ENCODE measurements at places on chromosomes 6 and 20.

GRCh38 chr6:134287859-134288537, 29.9 kb downstream of the SGK1 start:
- DNase-seq = peak; percentile 67

- no peak for DNase-seq
Measured at GRCh38 chr6:36445621-36446020, 2.8 kb downstream of the KCTD20 start.

DNA sequence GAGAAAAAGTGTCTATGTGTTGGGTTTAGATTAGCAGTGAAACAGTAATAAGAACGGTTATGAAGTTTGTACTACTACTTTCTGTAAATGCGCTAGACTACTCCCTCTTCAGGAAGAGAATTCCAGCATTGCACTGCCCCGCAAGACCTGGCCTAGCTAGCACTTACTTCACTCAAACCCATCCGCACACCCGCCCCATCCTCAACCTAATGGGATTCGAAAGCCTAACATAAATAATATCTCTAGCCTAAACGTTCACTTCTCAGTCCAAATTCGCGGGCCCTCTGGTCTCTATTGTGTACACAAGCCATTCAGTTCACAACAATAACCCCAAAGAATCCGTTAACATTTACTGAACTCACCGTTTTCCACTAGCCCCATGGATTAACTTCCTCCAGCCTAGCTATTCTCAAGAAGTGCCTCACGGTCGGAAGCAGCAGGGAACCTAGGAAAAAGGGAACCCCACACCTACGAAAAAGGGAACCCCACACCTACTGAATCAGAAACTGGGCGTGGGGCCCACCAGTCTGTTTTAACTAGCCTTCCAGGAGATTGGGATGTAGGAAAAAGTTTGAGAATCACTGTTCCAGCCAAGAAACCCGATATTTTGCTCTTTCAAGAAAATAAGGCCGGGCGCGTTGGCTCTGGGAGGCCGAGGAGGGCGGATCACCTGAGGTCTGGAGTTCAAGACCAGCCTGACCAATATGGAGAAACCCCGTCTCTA, 45.4 kb upstream of the BTN3A2 start:
- DNase-seq = no peak

DNA sequence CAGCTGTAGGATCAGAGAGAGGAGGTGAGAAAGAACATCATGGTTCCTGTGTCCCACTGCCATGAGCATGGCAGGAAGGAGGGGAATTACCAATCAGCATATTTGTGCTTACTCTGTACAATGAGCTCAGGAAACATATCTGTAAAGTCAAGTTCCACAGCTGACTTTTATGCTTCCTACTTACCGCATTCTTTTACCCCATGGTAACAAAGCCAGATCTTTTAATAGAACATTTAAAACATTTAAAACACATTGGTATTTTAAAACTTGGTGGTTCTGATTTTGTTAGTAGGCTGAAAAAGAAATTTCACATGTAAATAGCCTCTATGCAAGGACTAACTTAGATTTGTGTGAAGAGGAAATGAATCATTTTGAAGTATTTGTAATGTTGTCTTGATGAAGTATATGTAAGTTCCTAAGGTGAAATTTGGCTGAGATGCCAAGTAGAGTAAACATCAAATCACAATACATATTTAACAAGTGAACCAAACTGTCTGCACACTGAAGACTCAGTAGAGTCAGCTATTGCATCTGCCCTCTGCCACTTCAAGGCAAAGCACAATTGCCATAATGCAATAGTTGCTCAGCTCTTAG, 114.7 kb downstream of the GJA10 start:
- peak; percentile 79 for DNase-seq

GRCh38 chr20:31515775-31516107, 1.5 kb downstream of the HM13 start:
- peak; percentile 59 for DNase-seq

DNA sequence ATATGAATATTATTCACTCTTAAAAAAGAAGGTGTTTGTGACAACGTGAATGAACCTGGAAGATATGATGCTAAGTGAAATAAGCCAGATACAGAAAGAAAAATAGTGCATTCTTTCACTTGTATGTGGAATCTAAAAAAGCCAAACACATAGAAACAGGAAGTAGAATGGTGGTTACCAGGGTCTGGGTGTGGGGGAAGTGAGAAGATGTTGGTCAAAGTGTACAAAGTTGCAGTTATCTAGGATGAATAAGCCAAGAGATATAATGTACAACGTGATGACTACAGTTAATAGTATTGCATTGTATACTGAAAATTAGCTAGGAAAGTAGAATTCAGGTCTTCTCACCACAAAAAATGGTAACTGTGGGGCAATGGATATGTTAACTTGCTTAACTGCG, 151.1 kb upstream of the HCRTR2 start:
- DNase-seq = no peak
